Stimulated activated CD4-positive, alpha-beta T cell treated with anti-CD3 and anti-CD28 coated beads, Interleukin-2, amount 100 ng/mL, for 24 hours (primary cell): ENCODE measurements at places on chromosomes 2 and 18.

- peak; percentile 71 for DNase-seq
Observed at GRCh38 chr2:96144481-96145035, 682 bp downstream of the DUSP2 start.

DNA sequence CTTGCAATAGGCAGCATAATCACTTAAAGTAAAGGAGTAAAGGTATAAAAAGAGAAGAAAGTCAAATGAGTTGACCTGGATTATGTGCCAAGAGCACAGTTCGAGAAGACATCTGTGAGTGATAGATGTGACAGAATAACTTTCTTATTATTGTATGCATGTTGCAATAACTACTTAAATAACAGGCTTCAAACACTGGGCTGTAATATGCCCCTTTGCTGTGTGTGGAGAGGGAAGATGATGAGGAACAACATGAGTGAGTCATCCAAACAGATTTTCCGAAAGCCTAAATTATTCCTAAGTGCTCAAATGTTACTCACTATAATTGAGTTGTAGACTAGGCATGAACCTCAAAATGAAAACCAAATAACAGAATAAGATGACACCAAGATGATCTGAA, 328.1 kb downstream of the EXOC6B start:
- DNase-seq, result no peak

- DNase-seq, result no peak
Observed at GRCh38 chr2:240558236-240558761, 511 bp upstream of the ANKMY1 start.

DNA sequence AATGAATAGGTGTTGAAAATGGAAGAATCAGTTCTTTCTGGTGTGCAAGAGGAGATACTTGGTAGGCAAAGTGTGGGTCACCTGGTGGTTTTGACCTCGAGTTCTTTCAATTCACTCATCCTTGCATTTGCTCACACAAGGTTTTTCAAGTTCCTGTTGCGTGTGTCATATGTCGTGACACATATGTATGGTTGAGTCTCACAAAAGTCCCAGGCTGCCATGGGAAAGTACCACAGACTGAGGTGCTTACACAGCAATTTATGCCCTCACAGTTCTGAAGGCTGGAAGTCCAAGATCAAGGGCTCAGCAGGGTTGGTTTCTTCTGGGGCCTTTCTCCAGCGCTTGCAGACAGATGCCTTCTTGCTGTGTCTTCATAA, 64.4 kb downstream of the NCK2 start:
- peak; percentile 60 for DNase-seq

DNA sequence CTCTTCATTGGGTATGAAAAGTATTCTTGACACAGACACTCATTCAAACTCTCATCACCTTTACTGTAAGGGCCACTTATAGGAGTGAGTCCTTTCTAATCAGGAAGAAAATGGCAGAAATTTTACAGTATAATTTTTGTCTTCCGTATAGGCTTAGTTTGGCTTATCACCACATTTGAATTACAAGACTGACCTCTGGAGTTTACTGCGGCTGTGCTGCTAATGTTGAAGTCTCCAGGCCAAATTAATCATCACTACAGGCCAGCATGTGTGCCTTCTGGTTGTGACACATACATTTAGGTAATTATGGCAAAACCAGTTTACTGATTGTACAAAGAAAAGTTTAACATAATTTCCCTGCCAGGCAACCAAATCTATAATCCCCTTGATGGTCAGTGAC, 753.6 kb upstream of the GCFC2 start:
- no peak for DNase-seq

GRCh38 chr18:28040716-28041115, 136.2 kb downstream of the CDH2 start:
- DNase-seq, result no peak

GRCh38 chr18:64202863-64203262, 54.0 kb upstream of the LINC00305 start:
- DNase-seq, result no peak

- DNase-seq, result no peak
Observed at GRCh38 chr2:163207693-163208370, 369.3 kb upstream of the KCNH7 start.

GRCh38 chr2:176018708-176019107, 16.6 kb upstream of the LNPK start:
- no peak for DNase-seq

- DNase-seq, result no peak
Observed at GRCh38 chr2:145402706-145403277, 882.9 kb upstream of the ZEB2 start.

- no peak for DNase-seq
Observed at GRCh38 chr18:23196119-23197007, 61.1 kb downstream of the CABLES1 start.

- DNase-seq, result no peak
Observed at GRCh38 chr2:42762155-42762554, 1.8 kb downstream of the OXER1 start.

DNA sequence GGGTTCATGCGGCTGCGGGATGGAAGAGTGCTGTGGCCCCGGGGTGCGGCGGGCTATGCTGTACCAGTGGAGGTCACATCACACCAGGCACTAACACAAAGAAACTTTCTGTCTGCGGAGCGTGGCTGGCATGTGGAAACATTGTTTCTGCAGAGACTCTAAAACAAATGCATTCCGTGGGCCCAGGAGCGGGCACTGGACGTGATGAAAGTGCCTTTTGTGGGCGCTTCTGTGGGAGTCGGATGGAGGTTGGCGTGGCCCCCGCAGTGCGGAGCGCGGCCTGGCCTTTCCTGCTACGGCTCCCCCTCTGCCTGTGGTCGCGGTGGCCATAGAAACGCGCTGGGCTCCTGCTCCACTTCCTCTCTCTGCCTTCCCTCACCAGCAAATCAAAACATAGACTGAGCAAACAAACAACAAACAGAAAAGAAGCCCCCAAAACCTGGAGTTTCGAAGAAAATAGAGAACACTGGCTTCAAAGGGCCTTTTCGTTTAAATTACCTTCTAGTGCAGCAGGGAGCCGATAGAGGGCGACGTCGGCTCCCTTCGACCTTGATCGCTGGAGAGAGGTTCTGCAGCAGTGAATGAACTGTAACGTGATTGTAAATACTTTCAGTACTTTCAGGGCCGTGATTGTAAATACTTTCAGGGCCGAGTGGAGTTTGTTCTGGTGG, 51.4 kb downstream of the KIF5C start:
- peak; percentile 42 for DNase-seq

GRCh38 chr2:157256626-157257025, 879 bp upstream of the GALNT5 start:
- DNase-seq, result peak; percentile 26

GRCh38 chr18:40407909-40408308, 1547.1 kb upstream of the PIK3C3 start:
- no peak for DNase-seq

DNA sequence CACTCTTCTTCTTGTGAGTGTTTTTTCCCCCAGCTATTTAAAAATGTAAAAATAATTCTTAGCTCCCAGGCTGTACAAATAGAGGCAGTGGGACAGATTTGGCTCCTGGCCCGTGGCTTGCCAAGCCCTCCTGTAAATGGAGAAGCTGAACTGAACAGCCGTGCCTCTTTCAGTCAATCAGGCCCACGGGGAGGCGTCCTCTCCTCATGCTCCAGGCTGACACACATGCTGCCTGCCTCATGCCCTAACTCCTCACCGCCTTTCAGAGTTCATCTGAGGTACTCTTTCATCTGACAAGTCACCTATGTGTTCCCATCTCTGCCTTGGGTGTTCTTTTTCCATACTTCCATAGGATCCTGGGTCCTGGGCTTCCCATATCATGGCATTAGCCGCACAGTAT, 58.9 kb downstream of the BMP10 start:
- no peak for DNase-seq

DNA sequence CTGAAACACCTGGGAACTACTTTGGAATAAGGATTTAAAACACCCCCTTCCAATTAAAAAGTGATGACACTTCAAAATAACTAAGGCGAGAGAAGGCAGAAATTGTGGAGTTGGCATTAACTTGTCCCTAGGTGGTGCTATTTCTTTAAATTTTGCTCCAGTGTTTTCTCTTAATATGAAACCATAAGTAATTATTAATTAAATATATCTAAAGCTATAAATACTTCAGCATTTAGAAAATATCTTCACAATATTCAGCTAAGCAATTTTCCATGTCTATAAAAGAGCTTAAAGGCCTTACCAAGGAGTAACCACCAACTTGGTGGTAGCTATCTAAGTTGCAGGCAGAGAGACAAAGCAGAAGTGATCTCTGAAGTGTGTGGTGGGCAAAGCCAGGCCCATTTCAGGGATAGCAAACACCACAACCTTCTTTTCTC, 186.8 kb upstream of the PGAP1 start:
- DNase-seq, result no peak

DNA sequence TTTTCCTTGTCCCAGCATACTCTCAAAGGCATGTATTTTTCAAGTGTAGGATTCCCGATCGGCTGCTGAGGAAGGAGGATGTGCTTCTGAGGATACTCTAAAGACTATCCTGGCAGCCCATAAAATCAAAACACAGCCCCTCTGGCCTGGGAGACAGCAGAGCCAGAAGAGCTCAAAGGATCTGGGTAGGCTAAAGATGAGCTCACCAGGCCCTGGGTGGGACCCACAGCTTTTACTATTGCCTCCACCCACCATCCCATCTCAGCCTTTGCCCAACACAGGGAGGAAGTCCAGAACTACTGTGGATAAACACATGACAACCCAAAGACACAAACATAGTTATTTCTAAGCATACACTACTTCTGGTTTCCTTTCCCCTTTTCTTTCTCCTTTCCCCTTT, 79.1 kb upstream of the ZFP36L2 start:
- DNase-seq, result no peak

DNA sequence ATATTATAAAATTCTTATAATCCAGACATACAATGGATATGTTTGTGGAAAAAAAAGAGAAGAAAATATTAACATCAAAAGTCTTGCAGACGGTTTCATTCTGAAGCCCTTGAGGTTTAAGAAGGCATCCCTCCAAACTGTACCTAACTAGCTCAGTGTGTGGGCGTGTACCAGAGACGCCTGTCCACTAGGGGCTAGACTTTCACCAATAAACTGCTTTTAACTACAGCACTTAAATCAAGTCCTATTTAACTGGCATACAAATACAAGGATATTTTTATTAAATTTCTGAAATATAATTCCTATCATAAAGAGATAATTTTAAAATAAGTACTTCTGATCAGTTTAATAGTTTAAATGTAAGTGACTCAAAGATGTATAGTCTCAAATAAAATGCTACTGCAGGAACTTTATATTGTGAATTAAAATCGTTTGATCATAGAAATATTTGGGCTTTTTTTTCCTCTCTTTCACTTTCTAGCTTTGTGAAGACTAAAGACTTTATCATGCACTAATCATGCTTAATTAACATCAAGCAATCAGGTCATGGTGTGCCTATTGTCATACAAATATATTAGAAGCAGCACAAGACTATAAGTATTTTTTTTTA, 437.7 kb downstream of the SATB2 start:
- no peak for DNase-seq

DNA sequence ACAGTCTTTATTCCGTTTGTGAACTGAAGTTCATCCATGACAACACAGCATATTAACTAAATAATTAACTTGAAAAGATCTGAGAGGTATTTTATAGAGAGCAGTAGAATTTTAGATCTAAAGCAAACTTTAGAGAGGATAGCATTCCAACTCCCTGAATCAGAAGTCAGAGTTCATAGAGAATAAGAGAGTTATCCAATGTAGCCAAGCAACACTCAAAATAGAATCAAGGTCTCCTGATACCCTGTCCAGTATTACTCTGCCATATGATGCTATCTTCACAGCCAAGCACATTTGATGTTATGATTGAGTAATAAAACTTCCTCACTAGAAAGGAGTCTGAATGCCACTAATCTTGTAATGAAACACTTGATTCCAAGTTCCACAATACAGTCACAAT, 55.5 kb downstream of the RIT2 start:
- DNase-seq, result no peak

GRCh38 chr2:16400127-16400623, 265.5 kb downstream of the CYRIA start:
- no peak for DNase-seq

DNA sequence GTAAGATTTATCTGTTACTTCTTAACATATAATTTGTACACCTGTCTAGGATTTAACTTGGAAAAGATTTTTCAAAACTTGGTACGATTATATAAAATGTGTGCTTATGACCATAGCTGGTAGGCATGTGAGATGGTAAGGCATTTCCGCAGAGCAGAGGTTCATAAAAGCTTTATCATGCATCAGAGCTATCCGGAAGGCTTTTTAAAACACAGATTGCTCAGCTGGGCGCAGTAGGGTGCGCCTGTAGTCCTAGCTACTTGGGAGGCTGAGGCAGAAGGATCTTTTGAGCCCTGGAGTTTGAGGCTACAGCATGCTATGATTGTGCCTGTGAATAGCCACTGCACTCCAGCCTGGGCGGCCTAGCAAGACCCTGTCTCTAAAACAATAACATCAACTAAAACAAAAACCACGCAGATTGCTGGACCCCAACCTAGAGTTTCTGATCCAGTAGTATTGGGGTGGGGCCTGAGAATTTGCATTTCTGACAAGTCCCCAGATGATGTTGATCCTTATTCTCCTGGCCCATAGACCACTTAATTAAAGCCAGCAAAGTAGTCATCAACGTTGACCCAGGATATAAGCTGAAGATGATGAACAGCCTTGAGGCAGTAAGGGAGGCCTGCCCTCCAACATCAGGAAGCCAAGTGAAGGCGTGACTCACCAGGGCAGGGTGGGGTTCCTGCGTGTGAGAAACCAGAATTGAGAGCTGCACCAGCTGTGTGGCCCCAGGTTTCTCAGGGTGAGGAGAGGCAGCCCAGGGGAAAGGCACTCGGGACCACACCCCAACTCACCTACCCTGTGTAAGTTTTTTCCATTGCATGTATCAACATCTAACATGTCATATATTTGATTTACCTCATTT, 21.6 kb upstream of the SLC20A1 start:
- DNase-seq, result peak; percentile 69
